ENCODE measurements at places on chromosomes 12 and 14. TPM values are rescaled to one million over a fixed set of nuclear protein-coding genes. Genes with fewer than 3 reads are reported as not detected.

TMPRSS12 gene
- not detected for total RNA-seq

MORN3 gene
- total RNA-seq: 0.54 TPM

GRCh38 chr14:55781046-55781445 is 201.0 kb downstream of the KTN1 start:
- no peak for DNase-seq

DNA sequence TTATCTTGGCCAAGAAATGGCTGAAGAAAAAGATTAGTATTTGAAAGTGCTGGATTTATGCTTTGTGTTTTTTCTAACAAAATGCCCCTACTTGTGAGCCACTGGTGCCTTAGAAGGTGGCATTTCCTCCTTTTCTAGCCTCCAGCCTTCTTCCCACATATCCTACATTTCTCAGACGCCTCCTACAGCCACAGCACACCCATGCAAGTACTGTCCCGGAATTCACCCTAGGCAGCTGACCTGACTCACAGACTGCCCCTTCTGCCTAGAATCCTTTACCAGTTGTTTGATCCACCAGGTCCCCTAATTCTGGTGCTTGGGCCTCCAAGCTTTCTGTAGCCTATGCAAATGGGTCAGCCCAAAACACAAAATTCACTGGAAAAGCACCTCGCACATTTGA is 166.0 kb downstream of the FOXN3 start:
- DNase-seq: no peak

- no peak for DNase-seq
These were observed 159.6 kb downstream of the PLCZ1 start for GRCh38 chr12:18578191-18578590.

Data from activated CD8-positive, alpha-beta memory T cell treated with anti-CD3 and anti-CD28 coated beads, Interleukin-2, amount 10 ng/mL, durations not matched to agents 7 days and 5 days (primary cell).